ENCODE measurements at places on chromosomes 4 and X.
A peak's percentile ranks its signal among the peaks of the same experiment; 100 is the strongest.

DNA sequence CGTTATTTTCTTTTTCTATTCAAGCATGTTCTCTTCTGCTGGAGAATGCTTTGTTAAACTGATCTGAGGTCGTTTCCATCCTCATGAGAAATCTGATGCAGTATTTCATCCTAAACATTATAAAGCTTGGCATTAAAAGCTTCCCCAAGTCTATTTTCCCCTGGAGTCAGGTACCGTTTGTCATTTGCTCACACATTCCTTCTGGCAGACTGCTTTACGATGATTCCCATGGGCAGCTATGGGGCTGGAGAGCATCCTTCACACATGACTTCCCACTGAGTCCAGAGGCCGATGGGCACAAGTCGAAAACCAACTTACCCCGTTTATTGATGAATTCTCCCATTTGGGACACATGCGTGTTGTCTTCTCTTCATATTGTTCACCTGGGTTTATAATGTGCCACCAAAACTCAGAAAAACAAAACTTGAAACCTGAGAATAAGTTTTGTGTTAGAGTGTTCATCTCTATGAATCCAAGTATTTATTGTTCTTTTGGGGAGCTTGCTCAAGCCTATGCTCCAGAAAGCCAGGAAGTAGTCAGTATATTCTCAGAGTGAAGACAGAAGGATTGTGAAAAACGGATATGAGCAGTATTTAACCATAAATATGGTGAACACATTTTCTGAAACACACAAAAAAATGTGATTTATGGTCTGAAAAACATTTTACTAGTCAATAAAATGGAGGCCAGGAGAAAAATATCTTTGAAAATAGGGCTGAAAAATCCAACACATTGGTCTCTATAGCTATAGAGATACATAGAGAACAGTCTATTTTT, 298.8 kb upstream of the NOCT start:
- DNase-seq: no peak

DNA sequence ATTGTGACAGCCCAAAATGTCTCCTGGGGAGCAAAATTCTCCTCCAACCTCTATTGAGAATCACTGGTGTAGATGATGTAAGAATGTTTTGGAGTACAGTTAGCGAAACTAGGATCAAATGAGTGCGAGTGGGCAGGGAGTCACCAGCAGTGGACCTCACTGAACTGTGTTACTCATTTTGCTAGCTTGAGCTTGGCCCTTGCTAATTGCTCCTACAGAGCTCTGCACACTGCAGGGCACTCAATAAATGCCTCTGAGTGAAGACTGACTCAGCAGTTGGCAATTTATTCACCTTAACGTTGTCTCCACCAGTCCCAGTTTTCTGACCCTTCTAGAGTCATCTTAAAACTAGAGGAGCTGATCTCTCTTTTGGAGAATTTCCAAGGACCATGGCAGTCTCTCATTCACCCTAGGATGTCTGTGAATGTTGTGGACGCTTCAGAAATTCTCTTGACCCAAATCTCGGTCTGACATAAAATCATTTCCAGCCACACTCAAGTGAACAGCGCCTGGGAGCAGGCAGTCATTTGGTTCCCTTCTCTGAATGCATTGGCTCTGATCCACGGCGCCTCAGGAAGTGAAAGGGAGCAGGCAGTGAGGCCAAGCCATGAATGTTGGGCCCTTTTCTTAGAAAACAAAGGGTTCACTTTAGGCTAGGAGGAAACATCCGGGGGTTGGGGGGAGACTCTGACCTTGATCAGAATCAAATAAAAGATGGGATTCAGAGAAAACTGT, 148.1 kb downstream of the NWD2 start:
- DNase-seq: peak; percentile 13

- DNase-seq: no peak
Measured at GRCh38 chr4:107685740-107686139, 34.3 kb downstream of the PAPSS1 start.

- DNase-seq: no peak
Measured at GRCh38 chr4:11402192-11402591, 26.5 kb downstream of the HS3ST1 start.

DNA sequence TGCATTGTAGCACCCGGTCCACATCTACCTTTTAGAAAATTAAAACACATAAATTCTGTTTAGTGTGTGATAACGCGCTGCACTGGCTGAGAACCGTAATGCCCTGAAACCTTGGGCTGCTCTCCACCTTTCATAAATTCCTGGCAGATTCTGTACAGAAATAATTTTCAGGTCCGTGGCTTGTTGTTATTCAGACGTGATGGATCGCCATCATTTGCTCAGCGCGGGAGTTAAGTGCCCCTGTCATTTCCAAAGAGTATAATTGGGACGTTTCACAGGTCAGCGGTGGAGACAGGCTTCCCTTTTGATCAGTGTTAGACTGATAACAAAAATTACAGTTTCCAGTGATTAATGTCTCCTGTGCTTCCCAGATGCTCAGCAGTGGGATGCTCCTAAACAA, 16.5 kb downstream of the UVSSA start:
- no peak for DNase-seq

GRCh38 chrX:84715315-84715714, 213.1 kb upstream of the HDX start:
- DNase-seq: peak; percentile 4

DNA sequence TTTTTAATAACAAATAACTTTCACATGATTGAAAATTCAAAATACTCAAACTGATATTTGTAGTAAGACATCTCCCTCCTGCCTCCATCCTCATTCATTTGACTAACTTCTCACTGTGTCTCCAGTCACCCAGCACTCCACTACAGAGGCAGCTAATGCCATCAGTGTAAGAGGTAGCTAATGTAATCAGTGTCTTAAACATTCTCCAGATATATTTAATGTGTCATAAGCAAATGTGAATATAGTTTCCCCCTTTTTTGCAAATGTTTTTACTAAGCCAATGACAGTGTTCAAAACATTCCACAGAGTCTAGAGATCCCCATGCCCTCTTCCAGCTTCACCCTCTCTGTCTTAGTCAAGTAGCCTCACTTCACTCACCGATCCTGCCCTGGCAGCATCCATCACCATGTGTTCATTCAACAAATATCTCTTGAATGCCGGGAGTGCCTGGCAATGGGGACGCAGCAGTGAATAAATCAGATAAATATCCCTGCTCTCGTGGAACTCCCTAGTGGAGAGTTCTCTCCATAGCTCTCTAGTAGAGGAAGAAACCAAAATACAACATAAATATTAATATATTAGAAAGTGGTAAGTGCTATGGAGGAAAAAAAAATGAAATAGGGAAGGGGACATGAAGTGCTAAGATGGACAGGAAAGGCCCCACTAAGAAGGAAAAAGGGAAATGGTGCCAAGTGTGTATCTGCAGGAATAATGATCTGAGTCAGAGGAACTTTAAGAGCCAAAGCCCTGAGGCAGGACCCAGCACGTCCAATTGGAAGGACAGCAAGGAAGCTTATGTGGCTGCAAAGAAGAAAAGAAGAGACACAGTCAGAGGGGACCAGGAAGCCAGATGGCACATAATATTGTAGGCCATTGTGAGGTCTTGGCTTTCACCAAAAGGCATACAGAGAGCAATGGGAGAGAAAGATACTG, 18.7 kb downstream of the SCFD2 start:
- no peak for DNase-seq

GRCh38 chrX:3712051-3712869, 1.2 kb downstream of the PRKX start:
- peak; percentile 22 for DNase-seq

DNA sequence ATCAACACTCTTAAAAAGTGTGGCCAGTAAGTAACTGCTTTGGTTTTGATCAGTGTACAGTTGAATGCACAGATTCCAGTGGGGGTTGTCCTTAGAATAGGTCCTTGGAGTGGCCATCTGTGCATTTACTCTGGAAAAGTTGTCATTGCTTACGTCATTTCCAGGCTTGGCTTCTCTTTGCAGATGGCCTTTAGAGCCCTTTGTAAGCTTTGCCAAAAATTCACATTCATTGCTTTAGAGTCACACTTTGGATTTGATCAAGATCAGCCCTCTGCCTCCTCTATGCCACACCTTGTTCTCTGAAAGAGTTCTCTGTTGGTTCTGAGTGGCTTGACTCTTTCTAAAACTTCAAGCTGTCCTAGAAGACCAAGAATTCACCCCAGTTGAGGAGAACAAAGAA, 83.9 kb downstream of the MAMLD1 start:
- DNase-seq: no peak

GRCh38 chr4:173199553-173199952, 30.9 kb downstream of the GALNT7 start:
- DNase-seq: no peak

DNA sequence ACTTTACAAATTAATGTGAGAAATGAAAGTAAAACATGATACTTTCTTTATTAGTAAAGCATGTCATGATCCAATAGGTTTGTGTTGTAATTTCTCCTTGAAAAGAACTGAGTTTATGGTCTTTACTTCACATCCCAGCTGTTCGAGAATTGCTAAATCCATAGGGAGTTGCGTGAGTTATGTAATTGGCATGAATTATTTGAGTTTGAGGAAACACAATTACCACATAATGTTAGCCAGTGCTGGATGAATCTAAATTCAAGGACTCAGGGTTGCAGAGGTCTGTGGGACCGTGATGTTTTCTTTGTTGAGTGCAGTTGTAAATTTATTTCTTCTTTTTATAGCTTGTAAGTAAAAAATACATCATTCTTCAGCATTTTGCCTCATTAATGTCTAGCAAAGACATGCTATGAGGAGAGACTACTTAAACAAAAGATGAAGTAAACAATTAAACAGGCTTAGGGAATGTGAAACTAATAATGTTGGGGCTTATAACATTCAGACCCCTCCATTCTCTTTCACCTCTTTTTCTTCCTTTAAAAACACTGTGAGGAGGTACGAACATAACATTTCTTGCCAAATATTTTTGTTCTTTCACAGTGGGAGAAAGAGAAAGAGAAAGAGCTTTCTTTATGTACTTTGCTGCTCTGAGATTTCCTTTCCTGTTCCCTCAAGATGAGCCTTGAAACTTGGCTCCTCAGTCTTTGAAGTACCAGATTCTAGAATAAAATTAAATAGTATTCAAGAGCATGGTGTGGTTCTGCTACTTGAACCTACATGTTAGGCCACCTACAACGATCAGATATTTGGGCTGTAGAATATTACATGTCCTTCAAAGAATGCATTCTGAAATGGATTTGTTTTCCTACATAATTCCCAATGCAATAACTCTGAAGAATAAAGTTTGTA, 159.6 kb upstream of the ANK2 start:
- DNase-seq: no peak

- no peak for DNase-seq
Measured at GRCh38 chr4:87100168-87100567, 120.2 kb downstream of the KLHL8 start.

- no peak for DNase-seq
Measured at GRCh38 chr4:146398404-146398803, 123.3 kb downstream of the SLC10A7 start.

GRCh38 chrX:50913520-50913919, 3.0 kb downstream of the BMP15 start:
- DNase-seq: no peak

DNA sequence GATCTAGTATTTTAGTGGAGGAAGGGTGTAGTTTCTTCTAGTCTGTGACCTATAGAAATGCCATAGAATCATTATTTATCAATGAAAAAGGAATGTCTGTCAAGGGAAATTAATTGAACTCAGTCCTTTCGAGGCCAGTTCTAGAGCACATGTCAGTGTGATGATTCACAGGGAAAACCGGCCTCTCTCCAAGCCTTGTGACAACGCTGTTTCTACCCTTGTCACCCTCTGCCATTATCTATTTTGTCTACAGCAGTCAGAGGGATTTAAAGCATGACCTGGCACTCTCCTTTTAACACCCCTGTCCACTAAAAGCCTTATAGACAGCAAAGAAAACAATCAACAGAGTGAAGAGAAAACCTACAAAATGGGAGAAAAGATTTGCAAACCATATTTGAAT, 119.8 kb downstream of the DRD5 start:
- no peak for DNase-seq

DNA sequence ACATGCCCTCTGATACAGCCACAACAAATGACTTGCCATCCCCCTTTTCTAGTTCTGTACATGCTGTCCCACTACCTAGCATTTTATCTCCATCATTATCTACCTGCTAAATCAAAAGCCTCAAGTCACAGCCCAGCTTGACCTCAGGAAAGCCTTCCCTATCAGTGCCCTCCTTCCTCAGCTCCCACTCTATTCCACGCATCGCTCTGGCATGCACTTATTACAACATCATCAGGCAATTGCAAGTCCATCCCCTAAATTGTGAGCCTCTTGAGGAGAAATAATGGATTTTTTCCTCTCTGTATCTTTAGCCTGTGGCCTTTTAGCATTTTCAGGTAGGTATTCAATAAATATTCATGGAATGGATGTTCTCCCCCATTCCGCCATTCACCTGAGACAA, 5.7 kb downstream of the ARL13A start:
- no peak for DNase-seq

- DNase-seq: no peak
Measured at GRCh38 chr4:181162266-181162665, 1080.9 kb upstream of the TENM3 start.

DNA sequence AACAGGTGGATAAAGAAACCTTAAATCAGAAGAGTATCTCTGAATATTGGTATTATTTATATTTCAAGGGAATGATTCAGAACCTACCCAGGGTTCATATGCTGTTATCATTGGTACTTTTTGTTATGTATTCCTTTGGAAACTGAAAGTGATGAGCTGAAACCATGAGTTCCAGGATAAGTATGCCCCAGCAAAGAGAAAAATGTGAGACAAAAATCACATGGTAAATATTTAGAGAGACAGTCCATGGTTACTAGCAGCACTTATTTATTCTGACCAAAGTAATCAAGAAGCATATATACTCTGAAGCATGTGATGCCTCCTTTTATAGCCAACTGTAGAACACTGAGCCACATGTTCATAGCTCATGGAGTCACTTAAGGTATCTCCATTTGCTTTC, 277.7 kb downstream of the ARAP2 start:
- no peak for DNase-seq

GRCh38 chr4:161583549-161583948, 580.3 kb downstream of the FSTL5 start:
- DNase-seq: no peak

GRCh38 chr4:90727938-90728337, 600.7 kb downstream of the CCSER1 start:
- DNase-seq: no peak

GRCh38 chr4:173538909-173539445, 8.9 kb upstream of the HAND2 start:
- no peak for DNase-seq

GRCh38 chrX:12332786-12333347, 194.6 kb downstream of the FRMPD4 start:
- DNase-seq: no peak
